ENCODE measurements at places on chromosomes 3 and 15. TPM values are rescaled to one million over a fixed set of nuclear protein-coding genes. Genes with fewer than 3 reads are reported as not detected.

Gene PPP1R14D
- total RNA-seq = not detected

Gene SKOR1
- total RNA-seq = 0.07 TPM

Gene LHFPL4
- total RNA-seq = not detected

Gene GREM1
- 0.52 TPM for total RNA-seq

Gene CCDC54
- not detected for total RNA-seq

Gene POLR2H
- total RNA-seq = 26.0 TPM

Gene TICRR
- 0.12 TPM for total RNA-seq

- DNase-seq = no peak
Observed at GRCh38 chr3:124552224-124552623, 178.0 kb upstream of the UMPS start.

- DNase-seq = no peak
Observed at GRCh38 chr3:45881078-45882022, 5.0 kb upstream of the CCR9 start.

DNA sequence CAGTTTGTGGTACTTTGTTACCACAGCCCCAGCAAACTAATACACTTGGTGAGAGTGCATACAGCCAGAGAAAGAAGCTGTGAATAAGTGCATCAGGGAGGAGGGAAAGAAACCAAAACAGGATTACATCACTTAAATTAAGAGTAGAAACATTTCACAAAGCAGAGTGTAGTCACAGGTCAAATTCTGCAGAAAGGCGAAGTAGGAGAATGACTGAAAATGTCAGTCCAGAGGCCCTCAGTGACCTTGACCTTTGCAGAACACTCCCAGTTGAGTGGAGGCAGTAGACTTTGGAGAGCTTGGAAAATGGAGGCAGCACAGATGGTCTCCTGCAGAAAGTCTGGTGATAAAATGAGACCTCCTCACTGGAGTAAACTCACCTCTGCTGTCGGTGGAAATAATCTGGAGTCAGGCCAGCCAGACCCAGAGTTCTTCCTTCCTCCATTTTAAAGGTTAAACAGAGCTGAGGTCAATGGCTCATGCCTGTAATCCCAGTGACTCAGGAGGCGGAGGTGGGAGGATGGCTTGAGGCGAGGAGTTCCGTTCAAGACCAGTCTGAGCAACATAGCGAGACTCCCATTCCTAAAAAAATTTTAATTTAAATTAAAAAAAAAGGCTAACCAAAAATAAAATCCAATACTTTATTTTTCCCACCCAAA, 5.0 kb downstream of the CD86 start:
- no peak for DNase-seq

DNA sequence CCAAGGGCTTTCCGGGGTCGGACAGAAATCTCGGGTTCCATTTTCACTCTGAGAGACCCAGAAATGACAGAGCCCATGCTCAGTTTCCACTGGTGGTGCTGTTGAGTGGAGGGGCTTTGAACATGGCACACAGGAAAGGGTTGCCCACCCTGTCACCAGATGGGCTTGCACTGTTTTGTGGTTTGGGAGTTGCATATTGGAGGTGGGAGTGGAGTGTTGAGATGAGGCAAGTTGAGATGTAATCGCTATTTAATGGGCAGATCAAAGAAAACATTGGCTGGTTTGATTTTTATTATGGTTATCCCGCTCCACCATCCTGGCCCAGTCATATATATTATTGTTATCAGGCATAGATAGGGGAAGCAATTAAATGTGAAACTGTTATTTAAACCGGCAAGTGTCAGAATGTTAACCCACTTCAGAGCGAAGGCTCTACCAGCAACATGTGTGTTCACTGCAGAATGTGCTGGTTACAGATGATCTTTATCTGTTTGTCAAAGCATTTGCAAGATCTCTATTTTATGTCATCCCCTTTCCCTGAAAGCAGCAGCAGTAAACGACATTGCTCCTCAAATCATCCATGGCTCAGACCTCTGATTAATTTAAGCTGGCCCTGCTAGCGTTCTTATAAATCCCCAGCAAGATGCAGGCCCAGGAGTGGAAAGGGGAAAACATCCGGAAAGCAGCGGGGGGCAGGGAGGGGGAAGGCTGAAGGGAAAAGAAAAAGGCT, 58.3 kb upstream of the TSEN2 start:
- no peak for DNase-seq

GRCh38 chr3:9820946-9821345, 10.9 kb downstream of the TTLL3 start:
- no peak for DNase-seq
